ENCODE measurements at places on chromosomes 12 and 14.

- no peak for DNase-seq
Observed at GRCh38 chr12:114673169-114673833, 10.7 kb downstream of the TBX3 start.

- DNase-seq: no peak
Observed at GRCh38 chr12:43599066-43599465, 47.1 kb upstream of the ADAMTS20 start.

DNA sequence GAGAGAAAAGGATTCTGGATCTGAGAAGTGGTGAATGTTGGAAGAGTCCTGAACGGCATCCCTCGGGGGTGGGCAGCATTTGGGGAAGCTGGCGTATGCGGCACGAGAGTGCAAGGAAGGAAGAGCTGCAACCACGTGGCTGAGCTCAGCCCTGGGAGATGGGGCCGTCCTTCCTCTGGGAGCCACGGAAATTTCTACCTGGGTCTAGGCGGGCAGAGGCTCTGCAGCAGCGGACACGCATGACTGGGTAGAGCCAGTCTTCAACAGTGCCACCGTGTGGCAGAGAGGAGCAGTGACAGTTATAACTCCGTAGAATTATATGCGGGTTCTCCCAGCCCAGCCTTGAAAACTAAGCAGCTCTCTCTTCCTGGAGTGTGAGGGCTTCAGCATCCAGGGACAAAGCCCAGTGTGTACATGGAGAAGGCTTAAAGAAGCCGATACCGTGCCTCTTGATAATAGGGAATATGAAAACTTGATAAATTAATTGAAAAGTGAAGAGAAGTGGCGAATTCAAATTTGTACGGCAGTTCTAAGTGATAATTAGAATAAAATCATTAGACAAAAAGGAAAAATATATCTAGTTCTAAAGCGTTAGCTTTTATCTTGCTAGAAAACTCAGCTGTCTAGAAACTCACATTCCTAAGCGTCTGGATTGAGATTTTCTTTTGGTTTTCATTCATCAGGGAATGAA, 82.9 kb upstream of the STXBP6 start:
- peak; percentile 75 for DNase-seq

DNA sequence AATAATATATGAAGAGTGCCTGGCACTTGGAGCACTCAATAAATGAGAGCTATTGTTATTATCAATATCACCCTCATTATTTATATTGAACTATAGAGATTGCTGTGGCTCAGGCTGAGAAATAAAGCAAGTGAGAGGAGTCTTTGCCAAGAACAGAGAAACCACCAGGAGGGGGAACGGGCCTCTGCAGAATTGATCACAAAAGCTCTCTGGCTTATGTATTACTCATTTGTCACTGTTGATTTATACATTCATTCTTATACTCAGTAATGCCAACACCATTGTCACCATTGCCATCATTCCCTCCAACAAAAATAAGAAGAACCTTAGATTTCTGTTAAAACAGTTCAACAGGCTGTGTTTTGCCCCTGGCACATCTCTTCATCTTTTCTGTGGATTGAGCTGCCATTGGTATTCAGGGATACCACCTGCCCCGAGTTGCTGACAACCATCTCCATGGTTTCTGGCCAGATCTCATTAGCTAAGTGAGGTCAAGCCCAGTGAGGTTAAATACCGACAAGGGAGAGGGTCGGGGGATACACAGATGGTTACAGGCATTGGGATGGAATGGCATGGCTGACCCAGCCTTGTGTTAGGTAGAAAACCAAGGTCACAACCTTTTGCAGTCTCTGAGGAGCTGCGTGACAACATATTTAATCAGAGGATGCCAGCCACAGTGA, 21.8 kb upstream of the PCNX1 start:
- no peak for DNase-seq

DNA sequence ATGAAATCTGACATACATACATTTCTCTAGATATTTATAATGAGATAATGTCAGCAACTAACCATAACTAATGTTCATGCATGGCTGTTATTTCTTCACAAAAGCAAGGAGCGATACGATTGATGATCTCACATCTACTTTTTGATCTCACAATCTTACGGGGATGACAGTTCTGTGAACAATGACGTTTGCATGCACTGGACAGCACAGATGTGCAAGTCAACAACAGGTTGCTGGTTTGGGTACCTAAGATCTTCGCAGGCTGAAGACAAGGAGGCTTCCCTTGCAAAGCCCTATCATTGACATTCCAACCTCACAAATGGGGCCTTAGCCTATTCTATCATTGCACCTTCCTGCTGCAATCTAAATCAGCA, 53.6 kb downstream of the C12orf42 start:
- DNase-seq: no peak

DNA sequence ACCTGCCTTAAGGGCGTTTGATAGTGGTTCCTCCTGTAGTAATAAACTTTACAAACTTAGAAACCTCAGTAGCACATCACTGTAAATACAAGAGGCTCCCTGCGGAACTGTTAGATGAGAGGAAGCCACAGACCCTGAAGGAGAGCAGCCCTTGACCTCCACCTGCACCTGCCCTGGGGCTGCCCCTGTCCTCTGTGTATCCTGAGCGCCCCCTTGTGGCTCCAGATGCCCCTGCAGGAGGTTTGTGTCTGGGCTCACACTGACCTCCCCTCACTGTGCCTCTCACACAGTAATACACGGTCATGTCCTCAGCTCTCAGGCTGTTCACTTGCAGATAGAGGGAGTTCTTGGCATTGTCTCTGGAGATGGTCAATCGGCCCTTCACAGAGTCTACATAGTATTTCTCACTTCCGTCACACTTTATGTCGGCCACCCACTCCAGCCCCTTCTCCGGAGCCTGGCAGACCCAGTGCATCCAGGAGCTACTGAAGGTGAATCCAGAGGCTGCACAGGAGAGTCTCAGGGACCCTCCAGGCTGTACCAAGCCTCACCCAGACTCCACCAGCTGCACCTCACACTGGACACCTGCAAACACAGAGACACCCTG, 1059.8 kb downstream of the TMEM121 start:
- no peak for DNase-seq

- DNase-seq: peak; percentile 18
Observed at GRCh38 chr14:90731487-90731886, 84.7 kb downstream of the TTC7B start.

GRCh38 chr12:88544991-88545980, 35.0 kb downstream of the KITLG start:
- DNase-seq: no peak

- DNase-seq: no peak
Observed at GRCh38 chr12:22333713-22334409, 646 bp downstream of the ST8SIA1 start.

DNA sequence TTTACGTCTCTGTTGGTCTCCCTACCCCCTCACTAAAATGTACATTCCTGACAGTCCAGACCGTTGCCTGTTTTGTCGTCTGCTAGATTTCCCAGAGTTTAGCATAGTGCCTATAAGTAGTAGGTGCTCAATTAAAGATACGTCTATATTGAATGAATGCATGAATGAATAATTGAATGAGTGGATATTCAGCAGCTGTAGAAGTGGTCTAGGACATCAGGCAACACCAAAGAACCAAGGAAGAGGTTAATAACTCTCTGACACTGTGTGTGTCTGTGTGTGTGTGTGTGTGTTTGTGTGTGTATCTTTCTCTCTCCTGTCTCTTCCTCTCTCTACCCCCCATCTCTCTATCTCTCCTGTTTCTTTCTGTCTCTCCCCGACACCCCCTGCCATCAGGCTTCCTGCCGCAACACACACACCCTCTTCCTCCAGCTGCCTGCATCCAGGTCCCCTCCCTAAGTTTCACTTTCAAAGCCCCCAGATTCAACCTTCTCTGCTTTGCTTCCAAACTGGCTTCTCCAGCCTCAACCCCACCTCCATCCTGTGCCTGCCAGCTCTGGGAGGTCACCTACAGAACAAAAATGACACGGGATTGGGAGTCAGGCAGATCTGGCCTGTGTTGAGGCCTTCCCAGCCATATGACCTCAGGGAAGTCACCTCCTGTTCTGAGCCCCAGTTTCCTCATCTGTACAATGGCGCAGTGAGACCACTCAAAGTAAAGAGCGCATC, 119.9 kb upstream of the NCOR2 start:
- no peak for DNase-seq

GRCh38 chr12:29072631-29073030, 76.4 kb upstream of the FAR2 start:
- DNase-seq: no peak

GRCh38 chr12:15752785-15753184, 36.4 kb downstream of the EPS8 start:
- no peak for DNase-seq

- DNase-seq: no peak
Observed at GRCh38 chr12:114933428-114934160, 249.6 kb upstream of the TBX3 start.

- no peak for DNase-seq
Observed at GRCh38 chr12:19012965-19013364, 116.6 kb upstream of the PLEKHA5 start.

GRCh38 chr12:56851462-56851861, 82.7 kb downstream of the SDR9C7 start:
- no peak for DNase-seq

Measured in type B pancreatic cell (in vitro differentiated cells).